Thoracic aorta (tissue), 2 donors: ENCODE measurements at places on chromosomes 5 and 9. TPM values are rescaled to one million over a fixed set of nuclear protein-coding genes. Genes with fewer than 3 reads are reported as not detected.

Gene ZNF366
- total RNA-seq, result 3.1 TPM

GRCh38 chr9:86859056-86859455, 88.2 kb downstream of the GAS1 start:
- DNase-seq, result no peak

- DNase-seq, result no peak
These were observed 87.3 kb downstream of the SEC61B start for GRCh38 chr9:99309141-99309939.

DNA sequence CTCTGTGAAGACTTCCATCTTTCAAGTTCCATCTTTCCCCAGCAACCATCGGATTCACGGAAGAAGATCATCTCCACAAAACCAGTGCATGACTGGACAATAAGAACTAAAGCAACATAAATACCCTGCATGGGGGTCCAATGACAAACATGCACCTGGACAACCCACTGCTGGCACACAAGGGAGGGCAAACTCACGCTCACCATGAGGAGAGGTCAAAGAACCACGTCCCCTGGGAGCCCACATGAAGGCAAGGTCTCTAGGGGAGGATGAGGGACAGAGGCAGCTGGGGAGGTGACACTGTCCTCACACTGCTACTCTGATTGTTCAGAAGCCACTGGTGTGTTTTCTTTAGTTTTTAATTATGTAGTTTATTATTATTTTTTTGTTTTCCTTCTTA, 190.8 kb downstream of the MED10 start:
- no peak for DNase-seq
